ENCODE measurements at places on chromosomes 7 and 10.

- DNase-seq = peak; percentile 15
These were observed 598 bp downstream of the MMS19 start for GRCh38 chr10:97497572-97498075.

DNA sequence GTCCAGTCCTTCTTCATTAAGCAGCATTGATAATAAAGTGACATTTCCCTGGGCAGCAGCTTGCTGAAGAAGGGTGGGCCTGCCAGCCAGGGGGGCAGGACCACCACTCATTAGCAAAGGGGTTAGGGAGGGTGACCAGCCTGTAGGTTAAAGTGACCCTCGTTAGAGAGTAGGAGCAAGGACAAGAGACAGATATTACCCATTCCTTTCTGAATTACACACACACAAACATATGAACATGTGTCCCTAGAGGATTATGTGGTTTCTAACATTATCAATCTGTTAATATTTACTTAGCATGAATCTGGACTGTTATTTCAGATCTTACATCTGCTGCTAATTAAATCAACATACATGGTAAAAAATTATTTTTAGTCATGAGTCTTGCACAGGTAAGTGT is 88.9 kb downstream of the CTTNBP2 start:
- peak; percentile 67 for DNase-seq

- no peak for DNase-seq
These were observed 23.2 kb upstream of the WDFY4 start for GRCh38 chr10:48661441-48661840.

- DNase-seq = no peak
These were observed 9.7 kb downstream of the ITPRIP start for GRCh38 chr10:104328646-104328895.

- DNase-seq = no peak
These were observed 8.4 kb upstream of the RBM28 start for GRCh38 chr7:128352153-128352537.

DNA sequence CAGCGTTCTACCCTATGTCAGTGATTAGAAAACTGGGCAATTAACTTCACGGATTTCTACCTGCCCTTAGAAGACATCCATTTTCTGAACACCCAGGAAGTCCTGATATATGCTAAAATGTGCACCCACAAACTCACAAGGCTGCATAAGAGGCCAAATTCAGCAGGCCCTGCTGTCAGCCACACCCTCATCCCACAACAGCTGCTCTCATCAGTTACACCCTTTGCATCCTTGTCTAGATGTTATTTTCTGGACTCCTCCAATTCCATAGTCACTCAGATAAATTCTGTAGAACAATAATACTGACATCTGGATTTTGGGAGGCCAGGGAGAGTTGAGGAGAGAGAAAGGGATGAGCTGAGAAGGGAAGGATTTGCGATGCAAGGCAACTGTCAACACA is 208.9 kb downstream of the TAX1BP1 start:
- no peak for DNase-seq

DNA sequence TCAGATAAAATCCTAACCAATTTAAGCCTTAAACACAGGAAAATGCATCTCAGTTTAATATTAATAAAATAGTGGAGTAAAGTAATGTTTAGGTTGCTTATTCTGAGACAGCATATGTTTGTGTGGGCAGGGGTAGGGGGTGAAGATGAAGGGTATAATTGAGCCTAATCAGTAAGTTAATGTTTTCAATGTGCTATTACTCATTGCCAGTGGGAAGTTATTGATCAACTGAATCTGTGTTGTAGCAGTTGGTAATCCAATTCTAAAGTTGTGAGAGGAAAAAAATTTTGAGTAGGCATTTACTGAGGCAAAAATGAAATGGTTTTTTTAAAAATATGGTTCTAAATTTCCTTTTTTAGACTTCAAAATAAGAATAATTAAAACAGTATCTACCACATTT is 16.5 kb downstream of the CFAP69 start:
- DNase-seq = no peak

DNA sequence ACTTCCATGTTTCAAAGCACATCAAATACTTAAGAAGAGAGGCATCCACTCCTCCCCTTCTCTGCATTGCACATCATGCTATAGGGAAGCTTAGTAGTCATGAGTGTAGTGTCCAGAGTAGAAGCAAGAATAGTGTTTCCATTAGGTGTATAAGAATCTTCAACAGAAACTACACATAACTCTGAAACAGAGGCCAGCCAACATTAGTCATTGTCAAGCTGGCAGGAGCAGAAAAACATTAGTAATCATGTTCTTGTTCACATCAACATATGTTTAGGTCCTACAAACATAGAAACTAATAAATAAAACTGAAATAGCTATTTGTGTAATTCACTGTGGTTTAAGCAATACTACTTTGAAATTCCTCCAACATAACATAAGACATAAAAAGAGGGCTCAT is 370.2 kb downstream of the PPP1R3A start:
- DNase-seq = no peak

DNA sequence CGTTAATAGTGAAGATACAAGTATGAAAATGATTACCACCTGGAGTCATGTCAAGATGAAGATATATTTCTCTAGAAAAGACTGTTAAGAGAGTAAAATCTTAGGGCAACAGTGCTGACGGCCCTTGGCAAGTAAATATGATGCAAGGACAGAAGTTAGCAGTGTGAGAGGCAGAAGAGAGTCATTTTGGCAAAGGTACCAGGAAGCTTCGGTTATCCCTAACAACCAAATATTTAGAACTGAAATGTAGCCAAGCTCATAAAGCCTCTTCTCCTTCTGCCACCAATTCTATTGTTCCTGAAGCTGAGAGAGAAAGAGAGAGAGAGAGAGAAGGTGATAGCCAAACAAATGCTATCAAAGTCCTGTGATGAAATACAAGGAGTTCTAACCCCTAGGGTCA is 109.6 kb downstream of the MACC1 start:
- no peak for DNase-seq

DNA sequence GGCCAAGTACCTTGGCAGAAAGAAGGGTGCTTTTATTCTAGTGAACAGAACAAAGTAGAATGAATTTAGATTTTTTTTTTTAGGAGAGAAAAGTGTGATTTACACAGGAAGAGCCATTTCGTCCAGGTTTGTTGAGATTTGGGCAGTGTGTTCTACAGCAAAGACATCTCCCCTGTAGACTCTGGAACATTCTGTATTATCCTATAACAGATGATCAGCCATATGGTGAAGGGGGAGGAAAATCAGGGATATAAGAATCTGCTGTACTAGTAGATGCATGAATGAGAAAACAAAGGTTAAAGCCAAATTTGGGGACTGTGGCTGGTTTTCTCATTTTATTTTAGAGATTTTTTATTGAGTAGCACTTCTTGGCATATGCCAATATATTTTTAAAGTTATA is 453.7 kb upstream of the LRRTM3 start:
- no peak for DNase-seq

DNA sequence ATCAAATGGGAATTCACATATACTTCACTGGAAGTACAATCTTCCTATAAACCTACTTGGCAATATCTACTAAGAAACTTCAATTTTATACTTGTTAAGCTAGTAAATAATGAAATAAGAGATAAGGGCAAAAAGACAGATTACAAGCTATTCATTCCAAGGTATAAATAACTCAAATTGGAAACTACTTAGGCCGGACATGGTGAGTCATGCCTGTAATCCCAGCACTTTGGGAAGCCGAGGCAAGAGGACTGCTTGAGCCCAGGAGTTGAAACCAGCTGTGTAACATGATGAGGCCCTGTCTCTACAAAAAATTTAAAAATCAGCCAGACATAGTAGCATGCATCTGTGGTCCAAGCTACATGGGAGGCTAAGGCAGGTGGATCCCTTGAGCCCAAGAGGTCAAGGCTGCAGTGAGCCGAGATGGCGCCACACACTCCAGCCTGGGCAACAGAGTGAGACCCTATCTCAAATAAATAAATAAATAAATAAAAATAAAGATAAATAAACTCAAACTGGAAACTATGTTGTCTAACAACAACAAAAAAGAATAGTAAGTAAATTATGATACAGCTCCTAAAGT is 37.6 kb downstream of the ARHGAP21 start:
- no peak for DNase-seq

DNA sequence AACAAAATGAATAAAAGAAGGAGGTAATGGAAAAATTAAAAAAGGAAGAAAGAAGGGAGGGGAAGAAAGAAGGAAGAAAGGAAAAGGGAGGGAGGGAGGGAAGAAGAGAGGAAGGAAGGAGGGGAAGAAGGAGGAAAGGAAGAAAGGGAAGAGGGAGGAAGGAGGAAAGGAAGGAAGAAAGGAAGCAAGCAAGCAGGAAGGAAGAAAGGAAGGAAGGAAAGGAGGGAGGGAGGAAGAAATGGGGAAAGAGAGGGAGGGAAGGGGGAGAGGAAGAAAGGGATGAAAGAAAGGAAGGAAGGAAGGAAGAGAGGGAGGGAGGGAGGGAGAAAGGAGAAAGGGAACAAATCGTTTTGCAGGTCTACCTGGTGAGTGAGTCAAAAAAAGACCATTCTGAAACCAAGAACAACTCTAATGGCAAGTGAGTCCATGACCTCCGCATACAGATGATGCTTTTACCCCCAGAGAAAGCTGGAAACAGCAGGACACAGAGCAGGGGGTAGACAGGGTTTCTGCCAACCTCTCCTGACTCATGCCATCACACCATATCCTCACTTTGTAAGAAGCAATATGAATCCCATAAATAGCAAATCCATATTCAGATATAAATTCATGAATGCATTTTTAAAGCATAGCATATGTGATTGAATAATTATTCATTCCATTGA is 1112.9 kb upstream of the AUTS2 start:
- DNase-seq = no peak

GRCh38 chr7:69243016-69243415 is 355.3 kb upstream of the AUTS2 start:
- no peak for DNase-seq

- DNase-seq = no peak
These were observed 3.9 kb upstream of the MACC1 start for GRCh38 chr7:20220921-20221547.

DNA sequence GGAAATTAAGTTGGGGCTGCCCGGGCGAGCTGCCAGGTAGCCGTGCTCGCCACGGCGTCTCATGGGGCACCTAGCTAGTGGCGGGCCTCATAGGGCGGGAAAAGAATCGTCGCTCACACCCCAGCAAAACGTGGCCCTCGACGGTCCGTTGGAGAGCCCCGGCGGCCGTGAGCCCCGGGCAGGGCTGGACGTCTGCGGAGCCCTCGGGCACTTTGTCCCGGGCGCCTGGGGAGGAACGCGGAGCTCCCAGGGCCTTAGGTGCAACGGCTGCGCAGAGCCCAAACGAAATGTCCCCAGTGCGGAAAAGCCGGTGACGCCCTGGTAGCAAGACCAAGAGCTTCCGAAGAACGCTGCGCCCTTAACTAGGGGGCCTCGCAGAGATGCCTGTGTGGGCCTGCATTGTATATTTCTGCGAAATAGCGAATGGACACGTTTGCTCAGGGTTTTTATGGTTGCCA is 866 bp upstream of the SFMBT2 start:
- DNase-seq = no peak

GRCh38 chr10:74151879-74152722 is 1.1 kb downstream of the ADK start:
- DNase-seq = no peak

DNA sequence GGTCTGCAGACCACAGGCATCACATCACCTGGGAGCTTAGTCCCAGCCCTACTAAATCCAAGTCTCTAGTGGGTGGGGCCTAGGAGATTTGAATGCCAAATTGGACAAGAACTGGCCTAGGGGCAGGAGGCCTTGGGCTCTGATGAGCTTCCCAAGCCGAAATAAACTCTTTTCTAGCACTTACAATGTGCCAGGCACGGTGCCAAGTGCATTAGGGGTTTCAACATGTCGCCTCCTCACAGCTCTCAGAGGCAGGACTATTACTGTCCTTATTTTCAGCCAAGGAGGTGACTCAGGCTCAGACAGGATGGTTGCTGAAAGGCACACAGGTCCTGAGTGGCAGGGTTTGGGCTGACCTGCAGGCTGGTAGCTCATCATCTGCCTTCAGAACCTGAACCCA is 9.2 kb upstream of the CPA1 start:
- no peak for DNase-seq

DNA sequence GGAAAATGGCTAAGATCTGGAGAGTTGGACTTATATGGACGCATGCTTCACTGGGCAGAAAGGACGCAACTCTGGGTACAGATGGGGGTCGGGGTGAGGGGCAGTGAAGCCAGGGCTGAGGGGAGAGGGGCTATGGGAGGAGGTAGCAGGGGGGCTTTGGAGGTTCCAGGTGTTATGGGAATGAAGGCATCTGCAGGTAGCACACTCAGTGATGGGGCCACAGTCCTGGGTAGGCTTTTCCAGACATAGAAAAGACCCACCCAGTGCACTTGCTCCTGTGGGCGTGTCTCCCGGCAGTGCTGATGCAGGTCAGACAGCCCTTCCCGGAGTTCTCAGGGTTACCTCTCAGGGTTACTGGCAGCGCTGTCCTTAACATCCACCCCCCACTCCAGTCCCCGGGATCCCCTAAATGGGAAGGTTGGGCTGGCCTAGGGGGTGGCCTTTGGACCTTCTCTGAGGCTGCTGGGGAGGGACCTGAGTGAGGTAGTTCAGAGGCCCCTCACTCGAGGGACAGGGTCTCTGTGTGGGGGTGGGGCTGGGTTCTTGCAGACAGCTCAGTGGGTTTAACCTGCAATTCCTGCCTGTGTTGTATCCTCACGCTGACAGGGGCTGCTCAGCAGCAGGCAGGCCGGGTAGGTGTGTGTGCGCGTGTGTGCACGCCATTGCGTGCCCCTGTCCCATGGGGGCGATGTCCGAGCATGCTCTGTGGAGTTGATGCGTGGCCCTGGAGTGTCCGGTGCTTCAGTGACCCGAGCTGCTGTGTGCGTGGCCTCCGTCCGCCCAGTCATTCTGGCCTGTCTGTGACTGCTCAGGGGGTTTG is 6.2 kb downstream of the ZYX start:
- no peak for DNase-seq

DNA sequence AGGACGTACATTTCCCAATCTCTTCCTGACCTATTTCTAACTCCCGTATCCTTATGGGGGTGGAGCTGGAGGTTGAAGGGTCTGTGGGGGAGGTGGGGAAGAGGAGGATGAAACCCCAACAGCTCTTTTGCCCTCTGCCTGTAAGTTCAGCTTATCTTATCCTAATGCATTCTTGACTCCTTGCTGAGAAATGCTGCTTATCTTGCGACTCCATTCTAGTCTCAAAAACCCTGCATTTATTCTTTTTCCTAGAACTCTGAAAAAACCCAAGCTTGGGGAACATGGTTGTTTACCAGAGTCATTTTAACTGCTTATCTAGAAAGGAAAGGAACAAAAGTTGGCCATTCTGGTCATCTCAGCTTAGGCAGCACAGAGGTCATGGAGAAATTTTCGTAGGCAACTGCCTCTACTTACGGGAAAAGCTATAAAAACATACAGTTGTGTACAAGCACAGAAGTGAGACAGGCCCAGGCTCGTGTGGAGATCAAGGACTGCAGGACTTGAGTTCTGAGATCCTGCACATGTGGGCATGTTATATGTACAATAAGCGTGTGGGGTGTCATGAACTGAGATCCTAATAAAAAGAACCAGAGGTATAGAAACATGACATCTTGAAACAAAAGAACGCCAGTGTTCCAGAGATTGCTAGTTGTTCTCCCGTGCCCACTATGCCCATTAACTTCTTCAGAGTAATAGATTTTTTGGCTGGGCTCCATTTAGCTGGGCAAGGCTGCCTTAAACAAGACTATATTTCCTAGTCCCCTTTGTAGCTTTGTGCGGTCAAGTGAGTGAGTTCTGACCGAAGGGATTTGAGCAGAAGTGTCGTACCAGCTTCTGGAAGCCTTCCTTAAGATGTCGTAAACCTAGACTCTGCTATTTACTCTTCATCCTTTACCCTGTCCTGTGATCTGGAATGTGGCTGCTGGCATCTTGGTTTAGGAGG is 9.6 kb downstream of the INMT start:
- DNase-seq = no peak

GRCh38 chr7:19377611-19378344 is 232.6 kb upstream of the FERD3L start:
- DNase-seq = no peak

All from NCI-H1694 treated with DMSO at 0.1 percent for 48 hours (cell line).